ENCODE measurements at places on chromosomes 13 and 19.

- DNase-seq = peak; percentile 11
Measured at GRCh38 chr19:53908106-53908934, 758 bp upstream of the CACNG7 start.

GRCh38 chr19:2587001-2587719, 111.2 kb downstream of the GADD45B start:
- DNase-seq = no peak

- DNase-seq = no peak
Measured at GRCh38 chr19:1648459-1648849, 4.0 kb downstream of the TCF3 start.

GRCh38 chr13:58587183-58587582, 955.6 kb downstream of the PCDH17 start:
- no peak for DNase-seq

DNA sequence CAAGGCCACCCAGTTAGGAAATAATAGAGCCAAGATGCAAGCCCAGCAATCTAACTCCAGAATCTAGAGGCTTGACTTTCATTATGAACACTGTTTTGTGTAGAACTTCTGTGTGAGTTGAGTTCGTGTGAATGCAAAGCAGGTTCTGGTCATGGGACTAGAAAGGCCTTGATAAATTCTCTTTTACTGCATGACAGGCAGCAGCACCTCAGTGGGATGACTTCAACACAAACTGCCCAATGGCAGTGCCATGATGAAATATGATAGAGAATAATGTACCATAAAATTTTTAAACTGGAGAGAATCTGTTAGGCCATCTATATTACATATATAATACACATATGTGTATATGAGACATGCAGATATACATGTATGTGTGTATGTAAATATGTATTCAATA, 214.5 kb downstream of the KLF5 start:
- DNase-seq = no peak

GRCh38 chr13:29605860-29606526, 10.5 kb upstream of the SLC7A1 start:
- DNase-seq = no peak

- DNase-seq = no peak
Measured at GRCh38 chr13:112704308-112705145, 14.7 kb downstream of the ATP11A start.

DNA sequence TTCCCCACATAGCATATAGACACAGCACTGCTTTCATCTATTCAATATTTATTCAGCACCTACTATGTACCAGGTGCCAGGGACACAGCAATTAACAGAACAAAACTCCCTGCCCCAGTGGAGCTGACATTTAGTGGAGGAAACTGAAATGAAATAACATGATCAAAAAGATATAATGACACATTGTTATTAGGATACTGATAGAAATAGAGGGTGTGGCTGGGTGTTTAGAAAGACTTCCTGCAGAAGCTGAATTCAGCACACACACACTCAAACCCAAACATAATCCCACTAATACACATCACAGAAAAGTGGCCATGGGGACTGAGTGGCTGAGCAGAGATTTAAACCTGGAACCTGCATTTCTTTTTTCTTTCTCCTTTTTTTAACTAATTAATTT, 3.8 kb upstream of the CDC37 start:
- DNase-seq = no peak

DNA sequence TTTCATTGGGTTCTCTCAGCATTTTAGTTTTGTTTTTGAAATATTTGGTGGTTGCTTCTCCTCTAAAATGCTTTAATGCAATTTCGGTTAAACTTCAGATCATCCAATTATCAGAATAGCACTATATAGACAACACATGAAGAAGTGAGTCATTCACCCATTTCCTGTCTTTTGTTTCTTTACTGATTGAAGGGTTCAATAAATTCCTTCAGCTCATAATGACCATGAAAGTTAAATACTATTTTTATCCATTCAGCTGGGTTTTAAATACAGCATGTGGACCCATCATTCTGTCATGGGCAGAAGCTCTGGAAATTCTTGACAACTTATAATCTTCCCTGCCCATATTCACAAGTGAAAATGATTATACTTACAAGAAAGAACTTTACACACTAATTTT, 187.2 kb downstream of the ITGBL1 start:
- DNase-seq = no peak

DNA sequence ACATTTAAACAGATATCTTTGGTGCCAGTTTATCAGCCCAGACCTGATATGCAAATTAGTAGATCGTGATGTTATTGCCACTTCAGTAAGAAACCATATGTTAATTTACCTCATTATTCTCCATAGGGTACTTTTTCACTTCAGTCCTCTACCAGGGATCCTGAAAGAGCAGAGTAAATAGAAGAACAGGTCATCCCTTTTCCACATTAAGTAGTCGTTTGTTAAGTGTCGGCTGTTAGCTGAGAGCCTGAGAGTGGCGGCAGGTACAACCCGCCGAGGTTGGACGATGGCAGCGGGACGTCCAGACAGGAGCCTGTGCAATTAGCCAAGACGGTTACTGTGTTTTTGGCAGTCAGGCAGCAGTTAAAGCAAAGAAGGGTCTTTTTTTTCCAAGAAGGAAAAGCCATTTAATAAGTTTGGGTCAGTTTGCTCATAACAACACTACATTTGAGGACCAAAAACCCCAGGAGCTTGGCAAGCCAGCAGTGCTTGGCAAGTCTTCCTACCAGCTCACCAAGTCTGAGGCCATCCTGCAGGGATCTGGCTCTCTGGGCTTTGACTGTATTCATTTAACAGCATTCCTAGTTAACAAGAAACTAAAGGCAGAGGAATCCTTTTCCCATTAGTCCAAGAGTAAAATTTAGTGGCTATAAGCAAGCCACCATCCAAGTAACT, 231.8 kb downstream of the SHISA2 start:
- no peak for DNase-seq

GRCh38 chr13:51688937-51689662, 104.8 kb downstream of the WDFY2 start:
- DNase-seq = no peak

DNA sequence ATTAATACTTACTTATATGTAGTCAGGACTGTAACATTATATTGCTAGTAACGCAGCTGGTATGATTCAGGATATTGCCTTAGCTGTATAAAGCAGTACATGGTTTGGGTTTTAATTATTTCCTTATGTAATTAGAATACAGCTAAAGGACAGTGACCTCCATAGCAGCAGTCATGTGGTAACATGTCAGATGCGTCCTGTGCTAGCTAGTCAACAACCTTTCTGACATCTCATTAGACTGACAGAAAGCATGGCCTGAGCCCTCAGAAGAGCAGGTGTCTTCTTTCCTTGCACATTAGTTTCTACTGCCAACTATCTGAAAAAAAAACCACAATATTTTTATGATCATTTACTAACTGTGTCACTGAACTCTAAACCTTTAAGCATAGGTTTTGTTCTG, 122.2 kb downstream of the MAB21L1 start:
- no peak for DNase-seq

GRCh38 chr19:16419669-16420335, 52.0 kb downstream of the EPS15L1 start:
- DNase-seq = no peak

DNA sequence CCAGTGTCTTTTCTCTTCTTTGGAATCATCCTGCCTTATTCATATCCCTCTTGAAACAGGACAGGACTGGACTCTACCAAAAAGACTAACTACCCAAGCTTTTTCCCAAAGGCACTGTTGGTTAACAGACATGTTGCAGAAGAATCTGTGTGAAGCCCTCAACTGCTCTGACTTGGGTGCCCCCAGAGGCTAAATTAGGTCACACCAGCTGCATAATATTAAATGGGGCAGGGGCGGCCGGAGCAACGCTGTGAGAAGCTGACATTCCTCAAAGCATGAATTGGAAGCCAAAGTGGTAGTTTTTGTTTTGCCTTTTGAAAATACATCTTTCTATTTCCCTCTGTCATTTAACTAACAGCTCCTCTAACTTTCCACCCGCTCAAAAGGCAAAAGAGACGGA, 185.9 kb downstream of the LHFPL6 start:
- DNase-seq = no peak

DNA sequence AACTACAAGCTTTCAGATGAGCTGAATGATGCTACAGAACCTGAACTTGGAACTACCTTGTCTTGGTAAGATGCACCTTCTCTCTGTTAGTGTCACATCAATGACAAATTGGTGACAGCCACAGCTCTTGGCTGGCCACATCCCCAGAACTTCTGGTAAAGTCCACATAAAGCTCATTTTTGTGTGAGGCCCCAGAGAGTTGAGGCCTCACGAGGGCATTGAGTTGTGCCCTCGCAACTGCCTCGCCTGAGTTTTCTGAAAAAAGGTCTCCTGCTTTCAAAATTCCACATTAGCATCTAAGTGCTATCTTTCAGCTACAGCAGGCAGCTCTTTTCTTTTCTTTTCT, 42.6 kb downstream of the MRPL57 start:
- no peak for DNase-seq

DNA sequence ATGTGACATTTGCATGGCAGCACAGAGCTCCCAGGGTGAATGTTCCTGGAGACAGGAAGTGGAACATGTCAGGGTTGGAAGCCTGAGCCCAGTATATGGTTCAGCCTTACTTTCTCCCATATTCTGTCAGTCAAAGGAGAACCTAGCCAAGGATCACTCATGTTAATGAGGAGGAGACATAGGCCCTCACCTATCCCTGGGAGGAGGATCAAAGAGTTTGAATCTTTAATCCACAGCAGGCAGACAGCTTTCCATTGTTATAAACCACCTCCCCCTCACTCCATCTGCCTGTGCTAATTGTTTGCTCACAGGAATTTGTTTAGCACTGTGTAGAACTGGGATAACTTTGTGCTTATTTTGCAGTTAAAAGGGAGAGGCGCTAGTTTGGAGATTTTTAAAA, 1069.1 kb downstream of the EFNB2 start:
- DNase-seq = no peak

DNA sequence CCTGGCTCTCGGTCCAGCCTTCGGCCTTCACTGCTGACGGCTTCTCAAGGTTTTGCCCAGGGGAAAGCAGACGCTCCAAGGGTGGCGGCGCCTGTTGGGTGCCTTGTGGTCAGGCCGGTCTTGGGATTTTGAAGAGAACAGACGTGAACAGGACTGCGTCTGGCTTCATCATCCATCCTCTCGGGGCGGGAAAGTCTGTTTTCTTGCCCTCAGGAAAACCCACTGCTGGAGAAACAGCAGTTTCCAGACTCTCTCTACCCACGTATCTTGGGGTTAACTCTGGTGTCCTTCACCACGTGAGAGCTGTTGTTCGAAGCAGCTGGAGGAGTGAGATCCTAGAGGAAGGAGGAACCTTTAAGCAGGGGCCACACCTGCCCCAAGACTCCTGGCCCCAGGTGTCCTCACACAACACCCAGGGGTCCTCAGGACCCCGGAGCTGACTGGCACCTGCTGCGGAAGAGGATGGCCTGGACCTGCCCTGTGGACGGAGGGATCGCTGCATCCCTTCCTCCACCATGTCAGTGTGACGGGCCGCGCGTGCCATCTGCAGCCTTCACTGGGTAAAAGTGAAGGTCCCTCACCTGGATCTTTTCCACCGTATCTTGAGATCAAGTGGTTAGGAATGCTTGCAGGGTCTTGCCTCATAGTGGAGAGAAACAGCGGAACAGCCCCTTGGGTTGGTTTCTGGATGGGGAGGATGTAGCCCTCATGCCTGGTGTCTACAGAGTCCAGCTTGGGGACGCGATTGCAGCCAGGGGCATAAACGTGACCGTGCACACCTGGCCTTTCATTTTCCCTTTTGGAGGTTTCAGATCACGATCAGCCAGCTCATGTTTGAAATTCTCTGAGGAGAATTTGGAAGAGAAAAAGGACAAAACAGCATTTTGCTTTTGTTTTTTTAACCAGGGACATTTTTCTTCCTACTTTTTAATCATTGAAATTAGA, 69.5 kb upstream of the MCF2L start:
- no peak for DNase-seq

GRCh38 chr13:109256866-109257760, 529.3 kb downstream of the IRS2 start:
- no peak for DNase-seq
